ENCODE measurements at places on chromosomes 3 and 15. TPM values are rescaled to one million over a fixed set of nuclear protein-coding genes. Genes with fewer than 3 reads are reported as not detected.

- peak; percentile 54 for DNase-seq
Measured at GRCh38 chr15:92958105-92958504, 58.0 kb downstream of the CHD2 start.

DNA sequence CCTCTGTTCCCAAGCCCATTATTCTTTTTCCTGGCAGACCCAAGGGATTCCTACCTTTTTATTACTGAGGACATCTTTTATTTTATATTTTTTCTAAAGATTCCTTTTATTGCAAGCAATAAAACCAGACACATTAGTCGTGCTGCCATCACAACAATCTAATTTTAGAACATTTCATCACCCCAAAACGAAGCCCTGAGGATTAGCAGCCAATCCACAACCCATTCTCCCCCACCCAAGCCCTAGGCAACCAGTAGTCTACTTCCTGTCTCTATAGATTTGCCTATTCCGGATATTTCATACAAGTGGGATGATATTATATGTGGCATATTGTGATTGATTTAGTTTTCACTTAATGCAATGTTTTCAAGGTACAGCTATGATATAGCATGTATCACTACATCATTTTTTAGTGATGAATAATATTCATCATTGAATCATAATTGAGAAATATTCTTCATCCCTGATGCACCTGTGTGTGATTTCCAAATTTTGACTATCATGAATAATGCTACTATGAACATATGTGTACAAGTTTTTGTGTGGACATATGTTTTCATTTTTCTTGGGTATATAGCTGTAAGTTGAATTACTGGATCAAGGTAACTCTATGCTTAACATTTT is 65.7 kb downstream of the IL1RAP start:
- DNase-seq = no peak

DNA sequence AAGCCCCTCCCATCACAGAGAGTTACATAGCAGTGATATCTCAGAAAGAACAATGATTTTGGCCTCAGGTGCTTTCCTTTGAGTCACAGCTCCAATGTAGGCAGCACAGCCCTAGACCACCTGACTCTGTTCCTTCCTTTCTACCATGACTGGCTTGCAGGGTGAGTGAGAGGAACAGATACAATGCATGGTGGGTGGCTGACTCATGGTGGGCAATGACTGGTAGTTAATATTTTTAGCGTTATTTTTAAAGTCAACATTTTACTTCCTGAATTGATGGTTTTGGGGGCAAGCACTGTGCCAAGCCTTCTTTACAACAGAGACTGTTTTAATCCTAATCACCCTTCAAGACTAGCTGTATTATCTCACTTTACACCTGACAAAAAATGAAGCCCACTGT is 32.8 kb upstream of the ST3GAL6 start:
- no peak for DNase-seq

DNA sequence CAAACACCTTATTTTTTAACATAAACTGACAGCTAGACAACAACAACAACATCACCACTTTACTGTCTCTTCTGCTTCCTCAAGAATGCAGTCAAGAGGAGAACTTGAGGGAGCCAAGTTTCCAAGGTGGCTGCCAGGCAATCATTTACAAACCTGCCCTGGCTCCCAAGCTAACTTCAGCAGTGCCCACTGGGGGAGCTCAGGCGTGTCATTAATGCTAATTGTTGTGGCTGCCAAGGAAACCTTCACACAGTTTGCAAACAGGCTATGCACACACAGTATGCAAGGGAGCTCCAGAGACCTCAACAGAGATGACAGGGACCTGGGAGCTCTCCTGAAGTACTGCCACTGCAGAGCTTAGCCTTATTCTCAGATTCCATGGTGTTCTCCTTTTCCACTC is 2.1 kb downstream of the DZIP1L start:
- DNase-seq = no peak

VPS13C gene
- 63.6 TPM for total RNA-seq

PPP1R14D gene
- total RNA-seq = not detected

ADPRH gene
- 8.6 TPM for total RNA-seq

NBEAL2 gene
- 254 TPM for total RNA-seq

GOLGA8S gene
- total RNA-seq = 0.33 TPM

Measured in activated CD4-positive, alpha-beta memory T cell treated with anti-CD3 and anti-CD28 coated beads, Interleukin-2, amount 10 ng/mL, durations not matched to agents 7 days and 5 days (primary cell).